ENCODE measurements at places on chromosomes 5 and 9.

- DNase-seq: no peak
Observed at GRCh38 chr9:77965445-77966123, 66.0 kb downstream of the GNAQ start.

GRCh38 chr5:126031989-126032716 lies 391.1 kb upstream of the GRAMD2B start:
- DNase-seq: peak; percentile 28

- DNase-seq: no peak
Observed at GRCh38 chr5:148957591-148958202, 105.2 kb downstream of the SH3TC2 start.

- DNase-seq: no peak
Observed at GRCh38 chr9:79257228-79257781, 314.5 kb upstream of the TLE4 start.

- DNase-seq: no peak
Observed at GRCh38 chr9:27487128-27487640, 36.9 kb upstream of the IFNK start.

- no peak for DNase-seq
Observed at GRCh38 chr9:89770531-89771174, 165.8 kb downstream of the GADD45G start.

GRCh38 chr9:30522061-30522460 lies 1862.4 kb upstream of the ACO1 start:
- DNase-seq: no peak

GRCh38 chr9:81076131-81076530 lies 613.2 kb downstream of the TLE1 start:
- no peak for DNase-seq

GRCh38 chr5:60271517-60271916 lies 378.0 kb upstream of the PDE4D start:
- DNase-seq: no peak

GRCh38 chr5:179379321-179379890 lies 34.1 kb upstream of the ADAMTS2 start:
- no peak for DNase-seq
